ENCODE measurements at places on chromosomes 7 and 10. TPM values are rescaled to one million over a fixed set of nuclear protein-coding genes. Genes with fewer than 3 reads are reported as not detected.

Gene SEC23IP
- total RNA-seq = 44.3 TPM

Gene LIPF
- not detected for total RNA-seq

Gene ZC3HAV1
- 9.6 TPM for total RNA-seq

Gene MLXIPL
- total RNA-seq = 45.4 TPM

Gene HOXA4
- total RNA-seq = not detected

Gene CALCR
- 0.29 TPM for total RNA-seq

Gene NCOA4
- 110 TPM for total RNA-seq

Measured in dorsolateral prefrontal cortex (tissue), 122 donors.